Immature natural killer cell (primary cell): ENCODE measurements at places on chromosomes 16 and 17.

DNA sequence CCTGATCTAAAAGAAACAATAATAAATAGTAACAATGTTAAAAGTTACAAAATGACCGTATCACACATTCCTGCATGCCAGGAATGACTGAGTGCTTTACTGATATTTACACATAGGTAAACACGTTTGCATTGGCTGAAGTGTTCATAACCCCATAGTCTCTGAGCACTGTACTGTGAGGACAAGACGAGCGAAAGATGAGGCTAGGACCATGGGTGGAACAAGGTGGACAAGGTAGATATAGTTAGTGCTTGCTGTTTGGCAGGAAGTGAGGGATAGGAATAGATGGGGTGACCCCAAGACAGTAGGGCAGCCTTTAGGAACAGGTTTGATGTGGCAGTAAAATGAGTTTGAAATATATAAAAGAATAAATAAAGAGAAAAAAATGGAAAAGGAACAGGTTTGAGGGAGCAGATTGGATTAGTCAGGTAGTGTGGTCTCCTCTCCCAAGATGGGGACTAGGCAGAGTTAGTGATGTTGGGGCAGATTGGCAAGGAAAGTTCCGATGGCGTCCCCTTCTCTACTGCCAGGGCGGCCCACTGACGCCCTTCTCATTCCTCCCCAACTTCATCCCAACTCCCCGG, 452 bp upstream of the E2F4 start:
- DNase-seq, result no peak

DNA sequence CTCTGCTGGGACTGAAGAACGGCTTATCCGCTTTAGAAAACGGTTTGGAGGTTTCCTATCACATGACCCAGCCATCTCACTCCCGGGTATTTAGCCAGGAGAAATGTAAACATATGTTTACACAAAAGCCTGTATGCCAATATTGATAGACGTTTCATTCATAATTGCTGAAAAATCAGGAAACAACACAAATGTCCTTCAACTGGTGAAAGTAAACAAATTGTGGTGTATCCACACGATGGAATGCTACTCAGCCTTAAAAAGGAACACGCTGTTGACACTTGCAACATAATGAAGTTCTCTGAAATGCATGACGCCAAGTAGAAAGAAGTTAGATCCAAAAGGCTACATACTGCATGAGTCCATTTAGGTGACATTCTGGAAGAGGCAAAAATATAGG, 157.6 kb downstream of the SLC39A11 start:
- no peak for DNase-seq

DNA sequence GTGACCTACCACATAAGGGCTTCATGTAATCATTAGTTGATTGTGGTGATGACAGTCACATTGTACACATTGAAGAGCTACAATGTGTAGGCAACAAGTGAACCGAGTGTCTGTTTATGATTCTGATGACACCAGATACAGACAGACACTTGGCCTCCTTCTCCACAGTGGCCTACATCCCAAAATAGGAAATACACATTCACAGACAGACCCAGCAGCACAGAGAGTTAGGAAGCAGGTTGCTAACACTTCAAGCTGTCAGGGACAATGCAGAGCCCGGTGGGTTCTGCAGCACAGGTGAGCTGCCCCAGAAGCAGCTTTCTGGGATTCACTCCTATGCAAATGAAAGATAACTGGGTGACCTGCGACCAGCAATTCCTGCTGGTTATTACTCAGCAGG, 72.2 kb downstream of the CDH11 start:
- DNase-seq, result no peak

GRCh38 chr16:71767060-71767900, 41.4 kb downstream of the AP1G1 start:
- DNase-seq, result no peak

GRCh38 chr16:49932946-49933345, 77.0 kb upstream of the ZNF423 start:
- DNase-seq, result no peak

DNA sequence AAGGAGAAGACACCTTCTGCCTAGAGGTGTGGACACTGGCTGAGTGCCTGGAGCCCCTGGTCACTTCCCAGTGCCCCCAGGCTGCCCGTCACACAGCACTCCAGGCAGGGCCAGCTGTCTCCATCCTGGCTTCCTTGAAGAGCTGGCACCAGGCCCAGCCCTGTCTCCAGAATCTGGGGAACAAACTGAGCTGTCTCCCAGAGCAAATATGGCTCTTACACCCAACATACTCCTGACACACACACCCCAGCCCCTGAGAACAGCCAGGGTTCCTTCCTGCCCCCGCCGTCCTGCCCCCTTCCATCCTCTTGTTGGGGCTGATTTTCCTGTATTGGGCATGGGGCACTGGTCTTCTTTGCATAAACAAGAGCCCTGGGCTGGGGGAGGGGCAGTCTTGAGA, 9.1 kb downstream of the NHERF1 start:
- DNase-seq, result no peak

DNA sequence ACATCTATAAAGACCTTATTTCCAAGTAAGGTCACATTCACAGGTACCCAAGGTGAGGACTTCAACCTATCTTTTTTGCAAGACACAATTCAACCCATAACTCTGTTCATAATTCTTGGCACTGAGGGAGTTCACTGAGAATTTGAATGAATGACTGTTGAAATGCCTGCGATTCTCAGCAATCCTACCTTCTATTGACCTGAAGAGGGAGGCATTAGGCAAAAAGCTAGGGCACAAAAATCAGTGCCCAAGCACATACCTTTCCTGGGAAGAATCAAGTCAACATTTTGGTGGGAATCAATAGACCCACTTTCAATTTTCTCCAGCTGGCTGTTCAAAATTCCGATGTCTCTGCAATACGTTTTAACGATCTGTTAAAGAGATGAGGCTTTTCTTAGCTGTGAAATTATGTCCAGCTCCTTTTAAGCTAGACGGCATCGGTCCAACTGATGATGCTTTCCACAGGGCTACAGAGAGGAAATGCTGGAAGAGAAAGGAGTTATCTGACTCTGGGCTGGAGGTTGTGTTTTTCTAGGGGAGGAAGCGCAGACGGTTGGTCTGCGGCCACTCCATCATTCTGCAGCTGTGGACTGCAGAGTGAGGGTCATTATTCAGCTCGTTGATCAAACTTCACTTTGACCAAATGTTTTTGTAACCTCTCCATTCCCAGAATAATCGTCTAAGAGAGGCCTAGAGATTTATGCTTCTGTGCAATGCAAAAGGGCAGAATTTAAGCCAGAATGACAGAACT, 25.2 kb downstream of the BCO1 start:
- no peak for DNase-seq

DNA sequence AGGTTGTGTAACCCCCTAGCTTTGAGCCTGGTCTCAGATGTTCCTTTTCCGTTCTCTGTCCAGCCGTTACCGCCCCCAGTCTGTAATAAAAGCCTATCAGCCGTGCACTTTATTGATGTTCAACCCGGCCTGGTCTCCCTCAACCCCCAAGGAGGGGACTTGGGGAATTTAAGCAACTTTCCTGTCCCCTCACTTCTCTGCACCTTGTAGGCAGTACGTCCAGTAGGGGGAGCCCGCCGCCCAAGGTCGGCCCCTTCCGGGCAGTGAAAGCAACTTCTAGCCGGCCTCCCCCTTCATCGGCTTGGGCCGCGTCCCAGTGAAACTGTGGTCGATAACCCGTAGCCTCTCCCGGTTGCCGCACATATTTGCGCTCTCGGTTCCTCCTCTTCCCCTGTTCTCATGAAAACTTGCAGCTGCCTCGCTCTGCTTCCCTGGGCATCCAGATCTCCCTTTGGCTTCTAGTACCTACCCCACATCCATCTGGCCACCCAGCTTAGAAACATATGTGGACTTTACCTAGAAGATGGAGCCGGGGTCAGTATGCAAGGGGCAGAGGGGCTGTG, 7.9 kb downstream of the PNPO start:
- peak; percentile 78 for DNase-seq

GRCh38 chr17:83106056-83106588, 26.7 kb downstream of the METRNL start:
- peak; percentile 27 for DNase-seq
